ENCODE measurements at places on chromosomes 4 and X. TPM values are rescaled to one million over a fixed set of nuclear protein-coding genes. Genes with fewer than 3 reads are reported as not detected.

The TRIM75 gene
- total RNA-seq = not detected

The TENM3 gene
- 173 TPM for total RNA-seq

The FHIP1A gene
- total RNA-seq = 0.18 TPM

The LRRC66 gene
- total RNA-seq = 0.18 TPM

The KIF4A gene
- 19.0 TPM for total RNA-seq

The GABRB1 gene
- 16.1 TPM for total RNA-seq

The CCDC149 gene
- total RNA-seq = 7.0 TPM
